ENCODE measurements at places on chromosomes 6 and 20.

DNA sequence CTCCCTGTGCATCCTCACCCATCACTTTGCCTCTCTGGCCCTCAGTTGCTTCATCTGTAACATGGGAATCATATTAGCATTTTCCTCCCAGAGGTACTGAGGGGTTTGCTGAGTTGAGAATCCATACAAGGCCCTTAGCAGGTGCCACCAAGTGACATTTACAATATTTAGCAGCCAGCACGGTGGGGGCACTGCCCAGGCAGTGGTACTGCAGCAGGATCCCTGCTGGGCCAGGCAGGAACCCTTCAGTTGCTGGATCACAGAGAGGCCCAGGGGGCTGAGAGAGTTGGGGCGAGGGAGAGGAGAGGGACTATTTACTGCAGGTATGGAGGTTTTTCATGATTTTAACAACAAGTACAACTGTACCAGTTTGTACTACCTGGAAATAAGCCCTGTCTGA, 65.9 kb downstream of the CDH22 start:
- no peak for DNase-seq

DNA sequence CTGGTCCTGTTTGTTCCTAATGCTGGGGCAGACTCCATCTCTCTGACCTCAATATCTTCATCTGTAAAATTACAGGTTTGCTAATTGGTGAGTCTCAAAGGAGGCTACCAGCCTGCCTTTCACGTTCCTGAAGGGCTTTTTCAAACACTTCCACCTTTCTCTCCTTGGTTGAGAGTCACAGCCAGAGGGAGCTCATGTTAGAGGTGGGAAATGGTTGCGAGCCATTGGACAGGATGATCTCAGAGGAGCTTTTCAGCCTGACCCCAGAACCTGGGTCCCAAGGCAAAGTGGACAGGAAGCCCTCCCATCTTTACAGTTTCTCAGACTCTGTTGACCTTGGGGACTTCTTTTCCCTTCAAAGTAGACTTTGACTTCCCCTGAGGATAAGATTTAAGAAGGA, 37.6 kb downstream of the NDUFAF5 start:
- DNase-seq, result no peak

GRCh38 chr6:94862112-94862511, 715.2 kb upstream of the MANEA start:
- no peak for DNase-seq

- no peak for DNase-seq
These were observed 140.3 kb downstream of the NFATC2 start for GRCh38 chr20:51402201-51402600.

DNA sequence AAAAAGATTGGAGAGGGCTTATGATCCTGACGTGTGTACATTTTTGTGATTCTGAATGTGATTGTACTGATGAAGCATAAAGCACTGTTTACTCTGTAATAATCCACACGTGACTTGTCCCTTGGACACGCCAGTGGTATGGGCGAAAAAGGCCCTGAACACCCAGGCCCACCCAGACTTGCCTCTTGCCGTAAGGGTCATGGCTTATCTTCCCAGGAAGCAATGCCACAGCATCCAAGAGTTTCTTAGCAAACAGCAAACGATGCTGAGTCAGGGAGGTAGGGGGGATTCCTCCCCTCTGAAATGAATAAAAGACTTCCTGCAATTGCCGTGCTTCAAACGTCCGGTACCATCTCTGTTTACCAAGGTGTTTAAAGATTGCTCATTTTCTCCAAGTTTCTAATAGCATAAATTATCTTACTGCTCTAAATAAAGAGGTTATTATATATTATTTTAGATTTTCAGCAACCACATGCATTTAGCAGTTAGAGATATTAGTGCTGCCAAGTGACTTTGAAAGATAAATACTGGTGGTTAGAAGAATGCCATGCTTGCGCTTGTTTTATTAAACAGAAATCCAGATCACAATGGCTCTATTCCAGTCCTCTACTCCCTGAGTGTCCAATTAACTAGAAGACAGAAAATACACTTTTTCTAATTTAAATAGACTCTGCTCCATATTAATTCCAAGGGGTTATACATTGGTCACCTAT, 212.8 kb upstream of the CST7 start:
- no peak for DNase-seq

- DNase-seq, result no peak
These were observed 677.8 kb upstream of the POU3F2 start for GRCh38 chr6:98156580-98156979.

DNA sequence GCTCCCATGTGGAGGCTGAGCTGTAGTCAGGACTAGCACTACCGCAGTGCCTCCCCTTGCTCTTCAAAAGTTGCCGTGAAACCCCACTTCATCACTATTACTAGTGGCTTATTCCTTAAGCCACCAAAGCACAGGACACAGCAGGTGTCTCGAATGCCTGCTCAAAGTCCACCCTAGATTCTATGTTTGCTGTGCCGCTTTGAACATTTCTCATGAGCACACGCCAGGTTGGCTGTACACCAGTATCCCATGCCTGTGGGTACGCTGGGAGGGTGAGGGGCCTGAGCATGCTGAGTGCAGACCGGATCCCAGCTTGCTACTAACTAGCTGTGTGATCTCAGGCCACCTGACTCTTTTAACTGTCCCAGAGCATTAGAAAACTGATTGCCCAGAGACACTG, 335.8 kb upstream of the QKI start:
- no peak for DNase-seq

GRCh38 chr20:60446267-60447111, 488.3 kb downstream of the CDH26 start:
- no peak for DNase-seq

DNA sequence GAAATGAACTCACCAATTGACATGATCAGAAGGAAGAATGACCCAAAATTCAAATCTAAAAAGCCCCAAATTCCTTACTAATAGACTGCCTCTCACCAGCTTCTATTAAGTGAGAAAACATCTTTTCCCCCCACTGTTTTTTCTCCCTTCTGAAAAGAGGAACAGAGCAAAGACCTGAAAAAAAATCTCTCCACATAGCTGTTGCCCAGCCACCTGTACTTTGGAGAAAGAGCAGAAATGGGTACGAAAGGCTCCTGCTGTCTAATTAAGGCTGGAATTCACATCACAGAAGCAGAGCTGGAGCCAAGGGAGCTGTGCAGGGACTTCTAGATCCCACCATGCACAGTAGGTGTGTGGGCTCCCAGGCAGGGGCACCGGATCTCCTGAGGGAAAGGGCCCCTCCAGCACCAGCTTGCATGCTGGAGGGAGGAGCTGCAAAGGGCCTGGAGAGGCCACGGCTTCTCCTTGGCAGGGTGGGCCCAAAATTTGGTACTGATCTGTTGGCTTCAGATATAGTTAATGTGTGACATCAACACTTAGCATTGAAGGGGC, 73.2 kb upstream of the DUSP22 start:
- DNase-seq, result no peak

DNA sequence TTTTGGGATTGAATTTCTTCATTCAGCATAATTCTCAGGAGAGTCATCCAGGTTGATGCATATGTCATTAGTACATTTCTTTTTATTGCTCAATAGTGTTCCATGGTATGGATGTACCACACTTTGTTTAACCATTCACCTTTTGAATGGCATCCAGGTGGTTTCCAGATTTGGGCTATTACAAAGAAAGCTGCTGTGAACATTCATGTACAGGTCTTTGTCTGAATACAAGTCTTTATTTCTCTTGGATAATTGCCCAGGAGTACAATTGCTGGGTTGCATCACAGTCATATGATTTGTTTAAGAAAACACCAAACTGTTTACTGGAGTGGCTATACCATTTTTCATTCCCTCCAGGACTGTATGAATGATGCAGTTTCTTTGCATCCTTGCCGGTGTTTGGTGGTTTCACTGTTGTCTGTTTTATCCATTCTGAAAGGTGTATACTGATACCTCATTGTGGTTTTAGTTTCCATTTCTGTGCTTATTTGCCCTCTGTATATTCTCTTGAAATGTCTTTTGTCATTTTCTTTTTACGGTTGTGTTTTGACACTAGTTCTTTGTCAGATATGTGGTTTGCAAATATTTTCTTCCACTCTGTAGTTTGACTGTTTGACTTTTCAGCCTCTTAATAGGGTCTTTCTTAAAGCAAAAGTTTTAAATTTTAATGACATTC, 8.8 kb downstream of the CDKAL1 start:
- peak; percentile 62 for DNase-seq

DNA sequence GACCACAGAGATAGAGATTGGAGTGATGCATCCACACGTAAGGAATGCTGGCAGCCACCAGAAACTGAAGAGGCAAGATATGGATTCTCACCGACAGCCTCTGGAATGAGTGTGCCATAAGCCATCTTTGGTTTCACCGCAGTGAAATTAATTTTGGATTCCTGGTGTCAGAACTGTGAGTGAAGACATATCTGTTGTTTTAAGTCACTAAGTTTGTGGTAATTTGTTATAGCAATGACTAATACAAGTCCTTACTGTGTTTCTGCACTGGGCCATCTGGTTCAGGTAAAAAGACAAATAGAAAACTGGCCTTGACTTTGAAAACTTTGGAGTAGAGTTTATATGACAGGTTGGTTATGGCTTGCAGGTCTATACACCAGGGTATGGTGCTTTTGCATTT, 261.9 kb downstream of the PHF3 start:
- no peak for DNase-seq

GRCh38 chr6:138973466-138974153, 14.4 kb downstream of the REPS1 start:
- peak; percentile 84 for DNase-seq

DNA sequence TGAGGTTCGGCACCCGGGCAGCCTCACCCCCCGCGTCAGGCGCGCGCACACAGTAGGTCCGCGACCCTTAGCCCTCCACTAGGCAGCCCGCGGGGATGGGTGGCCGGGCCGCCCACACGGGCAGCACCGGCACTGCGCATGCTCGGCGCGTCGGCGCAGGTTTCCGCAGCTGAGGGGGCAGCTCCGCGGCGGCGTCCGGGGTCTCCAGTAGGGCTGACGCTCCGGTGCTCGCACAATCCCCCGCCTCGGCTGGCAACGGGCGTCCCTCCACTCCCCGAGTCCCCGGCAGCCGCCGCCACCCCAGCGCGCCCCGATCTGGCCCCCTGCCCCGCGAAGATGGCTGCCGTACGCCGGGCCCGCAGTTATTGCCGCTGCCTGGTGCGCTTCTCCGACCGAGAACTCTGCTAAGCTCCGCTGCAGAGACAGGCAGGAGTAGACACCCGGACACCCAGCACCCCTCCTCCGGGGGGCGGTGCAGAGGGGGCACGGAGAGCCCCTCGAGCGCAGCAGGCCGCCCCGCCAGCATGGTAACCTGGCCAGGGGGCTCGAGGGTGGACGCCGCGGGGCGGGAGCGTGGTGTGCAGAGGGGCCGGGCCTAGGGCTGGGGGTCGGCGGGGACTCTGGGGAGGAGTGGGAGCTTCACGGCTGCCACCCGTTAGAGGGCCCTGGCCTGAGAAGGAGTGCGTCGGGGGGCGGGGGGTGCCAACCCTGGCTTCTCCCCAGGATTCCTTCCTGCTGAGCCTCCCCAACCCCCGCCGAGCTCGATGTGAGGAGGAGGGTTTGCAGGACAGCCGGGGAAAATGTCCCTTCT, at the start of gene FBXO9:
Gene FBXO9, plus strand, starts transcription at position 139 of the 811 bp plus-strand sequence. Its CDS starts 386 bp downstream, at position 525.
- peak; percentile 65 for DNase-seq

- peak; percentile 21 for DNase-seq
These were observed 117.2 kb upstream of the BACH2 start for GRCh38 chr6:90413867-90414266.

DNA sequence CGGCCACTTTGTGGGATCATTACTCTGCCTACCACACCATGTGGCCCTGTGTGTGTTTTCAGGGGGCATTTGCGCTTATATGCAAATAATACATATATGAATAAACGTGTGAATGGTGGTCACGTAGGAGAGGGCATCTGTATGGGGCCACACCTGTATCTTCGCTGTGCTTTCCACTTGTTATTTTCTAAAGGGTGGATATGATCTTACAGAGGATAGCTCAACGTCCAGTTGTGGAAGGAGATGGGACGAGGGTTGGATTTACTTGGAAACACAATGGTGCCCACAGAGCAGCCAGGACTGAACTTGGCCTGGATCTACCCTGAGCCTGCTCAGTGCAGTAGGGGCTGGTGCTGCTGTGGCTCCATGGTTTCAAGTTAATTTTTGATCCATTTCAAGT, 93.3 kb downstream of the YTHDF1 start:
- no peak for DNase-seq

GRCh38 chr6:78324213-78324612, 543.1 kb upstream of the IRAK1BP1 start:
- DNase-seq, result no peak

GRCh38 chr20:6533351-6533750, 234.1 kb upstream of the BMP2 start:
- DNase-seq, result peak; percentile 1

DNA sequence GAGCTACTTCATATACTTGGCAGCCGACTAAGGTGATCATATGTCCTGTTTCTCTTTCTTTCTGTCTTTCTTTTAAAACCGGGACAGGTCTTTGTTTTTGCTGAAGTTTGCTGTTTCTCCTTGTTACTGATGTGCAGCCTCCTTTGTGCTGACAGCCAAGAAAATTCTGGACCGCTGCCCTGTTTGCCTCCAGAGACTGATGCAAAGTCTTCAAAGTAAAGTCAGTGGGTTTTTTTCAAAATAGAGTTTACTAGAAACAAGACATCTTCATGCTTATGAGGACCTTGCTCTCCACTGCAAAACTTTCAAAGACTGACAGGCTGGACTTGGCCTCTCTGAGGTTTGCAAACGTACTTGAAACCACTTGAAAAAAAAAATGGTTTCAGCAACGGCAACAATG, 510.5 kb upstream of the MAP3K7 start:
- no peak for DNase-seq

DNA sequence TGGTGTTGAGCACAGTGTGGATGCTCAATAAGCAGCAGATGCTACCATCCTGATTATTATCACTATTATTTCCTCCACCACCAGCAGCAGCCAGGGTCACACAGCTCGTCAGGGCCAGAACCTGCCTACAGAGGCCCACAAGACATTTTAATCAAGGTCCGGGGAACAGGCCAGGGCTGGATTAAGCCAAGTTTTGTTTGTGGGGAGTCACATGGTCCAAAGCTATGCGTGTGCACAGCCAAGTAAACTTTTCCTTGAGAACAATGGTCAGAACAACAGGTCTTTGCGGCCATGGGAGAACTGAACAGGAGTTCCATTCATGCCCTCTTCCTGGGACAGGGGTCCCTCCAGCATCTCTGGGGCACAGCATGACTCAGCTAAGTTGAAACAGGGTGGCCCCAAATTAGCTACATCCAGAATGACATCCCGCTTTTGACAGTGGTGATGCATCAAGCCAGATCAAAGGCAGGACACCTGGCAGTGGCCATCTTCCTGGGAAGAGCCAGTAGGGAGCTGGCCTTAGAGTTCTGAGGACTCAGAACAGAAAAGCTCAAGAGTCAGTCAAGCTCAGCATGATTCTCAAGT, 11.7 kb downstream of the SNTA1 start:
- DNase-seq, result no peak

GRCh38 chr6:157269261-157269794, 54.0 kb downstream of the TMEM242 start:
- DNase-seq, result peak; percentile 16

GRCh38 chr6:15023448-15023847, 222.4 kb upstream of the JARID2 start:
- DNase-seq, result no peak

GRCh38 chr20:62043131-62043914, 22.4 kb downstream of the TAF4 start:
- no peak for DNase-seq

Measured in EL (cell line).